SJCRH30 (cell line): ENCODE measurements at places on chromosomes 11 and 22. TPM values are rescaled to one million over a fixed set of nuclear protein-coding genes. Genes with fewer than 3 reads are reported as not detected.

DNA sequence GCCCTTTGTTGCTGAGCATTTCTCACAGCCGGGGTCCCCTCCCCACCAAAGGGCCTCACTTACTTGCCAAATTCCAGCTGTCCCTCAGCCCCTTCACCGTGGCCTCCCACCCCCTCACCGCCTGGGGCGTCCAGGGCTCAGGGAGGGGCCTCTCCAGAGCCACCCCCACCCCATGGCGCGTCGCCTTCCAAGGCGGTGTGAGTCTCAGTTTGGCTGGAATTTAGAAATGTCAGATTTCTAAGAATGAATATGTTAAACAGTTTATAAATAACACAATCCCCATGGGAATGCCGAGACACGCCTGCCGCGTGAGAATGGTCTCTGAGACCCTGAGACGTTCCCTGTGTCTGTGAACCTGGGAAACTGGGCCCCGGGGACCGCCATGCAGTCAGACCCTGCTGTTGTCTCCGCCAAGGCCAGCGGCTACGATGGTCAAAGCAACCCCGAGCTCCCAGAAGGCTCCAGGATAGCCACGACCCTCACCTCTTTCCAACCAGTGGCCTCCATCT lies 28.9 kb downstream of the CELSR1 start:
- H3K4me3 ChIP-seq, result no peak overlapping the region
- H3K4me1 ChIP-seq, result no peaks in the 10 kb centered on the region
- no peak for DNase-seq
- peaks cover 14% of the 10 kb centered on the region for H3K27me3 ChIP-seq

The PKDREJ gene
- 0.02 TPM in 1 of 2 replicates, not detected in the other for total RNA-seq

DNA sequence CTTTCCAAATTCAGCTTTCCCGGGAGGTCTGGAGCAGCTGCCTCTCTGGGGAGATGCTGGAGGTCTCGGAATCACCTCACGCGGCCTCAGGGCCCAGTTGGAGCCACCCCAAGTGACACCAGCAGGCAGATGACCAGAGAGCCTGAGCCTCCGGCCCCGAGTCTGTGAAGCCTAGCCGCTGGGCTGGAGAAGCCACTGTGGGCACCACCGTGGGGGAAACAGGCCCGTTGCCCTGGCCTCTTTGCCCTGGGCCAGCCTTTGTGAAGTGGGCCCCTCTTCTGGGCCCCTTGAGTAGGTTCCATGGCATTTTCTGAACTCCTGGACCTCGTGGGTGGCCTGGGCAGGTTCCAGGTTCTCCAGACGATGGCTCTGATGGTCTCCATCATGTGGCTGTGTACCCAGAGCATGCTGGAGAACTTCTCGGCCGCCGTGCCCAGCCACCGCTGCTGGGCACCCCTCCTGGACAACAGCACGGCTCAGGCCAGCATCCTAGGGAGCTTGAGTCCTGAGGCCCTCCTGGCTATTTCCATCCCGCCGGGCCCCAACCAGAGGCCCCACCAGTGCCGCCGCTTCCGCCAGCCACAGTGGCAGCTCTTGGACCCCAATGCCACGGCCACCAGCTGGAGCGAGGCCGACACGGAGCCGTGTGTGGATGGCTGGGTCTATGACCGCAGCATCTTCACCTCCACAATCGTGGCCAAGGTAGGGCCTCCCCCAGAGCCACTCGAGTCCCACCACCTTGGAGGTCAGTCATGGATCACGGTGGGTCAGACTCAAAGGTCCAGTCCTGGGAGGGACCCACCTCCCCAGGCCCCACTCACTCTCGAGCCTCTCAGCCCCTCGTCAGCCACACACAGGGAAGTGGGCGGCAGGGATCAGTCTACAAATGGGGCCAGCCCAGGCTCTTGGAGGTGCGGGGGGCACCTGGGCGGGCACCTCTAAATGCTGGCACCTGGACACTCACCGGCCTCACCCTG lies 525 bp downstream of the SLC22A12 start:
- DNase-seq, result no peak
- H3K27ac ChIP-seq, result no peak overlapping the region

DNA sequence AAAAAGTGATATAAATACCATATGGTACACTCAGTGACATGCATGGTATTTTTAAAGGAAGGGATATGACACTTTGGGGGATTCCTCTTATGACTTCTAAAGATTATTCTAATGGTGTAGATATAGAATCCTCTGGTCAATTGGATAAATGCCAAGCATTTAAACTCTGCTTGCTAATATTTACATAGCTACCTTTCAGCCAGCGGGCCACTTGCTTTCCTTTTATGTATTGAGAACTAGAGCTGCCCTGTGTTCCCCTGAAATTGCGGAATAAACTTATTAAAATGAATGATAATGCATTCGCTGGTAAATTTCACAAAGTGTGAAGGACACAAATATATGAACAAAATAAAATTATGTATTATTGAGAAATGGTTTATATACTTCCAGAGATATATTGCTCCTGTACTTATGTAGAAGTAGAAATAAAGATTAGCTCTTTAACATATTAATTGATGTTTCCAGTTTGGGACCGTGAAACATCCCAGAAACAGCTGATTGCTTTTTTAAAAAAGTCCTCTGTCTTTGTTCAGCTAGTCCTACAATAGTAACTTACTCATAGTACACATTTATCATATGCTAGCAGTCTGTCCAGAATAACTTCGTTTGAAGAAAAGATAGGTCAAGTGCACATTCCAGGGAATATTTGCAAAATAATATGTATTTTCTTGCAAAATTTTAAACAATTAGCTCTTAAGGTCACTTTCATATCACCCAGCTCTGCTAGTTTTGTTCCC lies 40.1 kb upstream of the CARD18 start:
- H3K36me3 ChIP-seq, result no peaks in the 10 kb centered on the region
- H3K4me1 ChIP-seq, result no peaks in the 10 kb centered on the region
- DNase-seq, result no peak
- H3K27ac ChIP-seq, result no peak overlapping the region

DNA sequence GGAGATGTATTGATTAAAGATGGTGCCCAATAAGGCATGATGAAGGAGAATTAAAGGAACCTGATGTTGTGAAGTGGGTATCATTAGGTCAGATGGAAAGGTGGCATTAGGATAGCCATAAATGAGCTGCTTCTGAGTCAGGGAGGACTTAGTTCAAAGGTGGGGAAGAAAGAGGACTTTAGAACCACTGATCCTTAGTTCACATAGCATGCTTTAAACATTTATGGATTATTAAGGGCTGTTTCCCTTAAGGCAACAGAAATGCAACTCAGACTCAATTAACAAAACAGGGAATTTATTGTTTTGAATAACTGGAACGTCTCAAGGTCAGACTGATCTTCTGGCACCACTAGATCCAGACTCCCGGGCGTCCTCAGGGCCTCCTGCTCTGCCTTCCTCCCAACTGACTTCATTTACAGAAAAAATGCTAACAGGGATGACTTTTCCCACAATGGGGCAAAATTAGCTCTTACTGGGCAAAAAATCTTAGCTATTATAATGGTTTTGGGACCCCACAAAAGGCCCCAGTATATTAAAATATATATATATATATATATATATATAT lies 1526.0 kb downstream of the TBC1D22A start:
- no peaks in the 10 kb centered on the region for H3K27me3 ChIP-seq
- H3K27ac ChIP-seq, result no peak overlapping the region
